ENCODE measurements at places on chromosomes 13 and 19. TPM values are rescaled to one million over a fixed set of nuclear protein-coding genes. Genes with fewer than 3 reads are reported as not detected.

Gene ZNF439
- polyA plus RNA-seq = 18.5 TPM

Gene NXNL1
- not detected for polyA plus RNA-seq

Gene RASAL3
- 1.9 TPM for polyA plus RNA-seq

Gene PLK5
- polyA plus RNA-seq = 0.39 TPM

Gene IL17D
- polyA plus RNA-seq = 8.0 TPM

Gene ELSPBP1
- not detected for polyA plus RNA-seq

Gene NLRP4
- not detected for polyA plus RNA-seq
